Upper lobe of right lung (tissue), 1 donor: ENCODE measurements at places on chromosomes 2 and 18. TPM values are rescaled to one million over a fixed set of nuclear protein-coding genes. Genes with fewer than 3 reads are reported as not detected.

TMEM17 gene
- total RNA-seq = 2.0 TPM

KCNJ13 gene
- not detected for total RNA-seq

- no peak overlapping the region for H3K27ac ChIP-seq
- DNase-seq = no peak
- H3K4me3 ChIP-seq = no peak overlapping the region
These were observed 39.4 kb downstream of the TMEM18 start for GRCh38 chr2:637804-638203.

THSD7B gene
- total RNA-seq = 0.14 TPM

DNA sequence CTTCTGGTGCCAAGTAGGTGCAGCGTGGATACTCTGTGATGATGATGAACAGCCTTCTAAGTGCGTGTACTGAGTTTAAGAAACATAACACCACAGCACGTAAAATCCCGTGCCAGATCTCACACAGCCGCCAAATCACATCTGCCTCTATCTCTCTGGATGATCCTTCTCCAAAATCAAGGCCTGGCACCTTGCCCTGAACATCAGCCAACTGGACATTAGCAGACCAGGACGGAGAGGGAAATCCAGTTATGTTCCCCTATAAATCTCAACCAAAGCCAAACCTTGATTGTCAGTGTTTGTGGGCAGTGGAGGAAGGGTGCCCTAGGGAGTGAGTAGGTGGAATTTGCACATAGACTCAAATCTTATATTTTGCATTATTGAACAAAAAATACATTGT lies 164.3 kb downstream of the MIB1 start:
- no peaks in the 10 kb centered on the region for H3K36me3 ChIP-seq
- no peak overlapping the region for H3K27ac ChIP-seq
- H3K4me3 ChIP-seq = no peak overlapping the region
- DNase-seq = no peak

GRCh38 chr18:65990174-65990690 lies 239.4 kb downstream of the CDH7 start:
- DNase-seq = no peak
- no peak overlapping the region for H3K27ac ChIP-seq
- no peaks in the 10 kb centered on the region for H3K36me3 ChIP-seq
- H3K4me1 ChIP-seq = no peaks in the 10 kb centered on the region
- H3K4me3 ChIP-seq = no peak overlapping the region

GRCh38 chr2:176268976-176269318 lies 295 bp upstream of the MTX2 start:
- peak overlapping the region; percentile 71 for H3K4me3 ChIP-seq
- H3K27me3 ChIP-seq = no peaks in the 10 kb centered on the region
- H3K36me3 ChIP-seq = no peaks in the 10 kb centered on the region
- H3K4me1 ChIP-seq = peaks cover 11% of the 10 kb centered on the region
- no peak for DNase-seq

DNA sequence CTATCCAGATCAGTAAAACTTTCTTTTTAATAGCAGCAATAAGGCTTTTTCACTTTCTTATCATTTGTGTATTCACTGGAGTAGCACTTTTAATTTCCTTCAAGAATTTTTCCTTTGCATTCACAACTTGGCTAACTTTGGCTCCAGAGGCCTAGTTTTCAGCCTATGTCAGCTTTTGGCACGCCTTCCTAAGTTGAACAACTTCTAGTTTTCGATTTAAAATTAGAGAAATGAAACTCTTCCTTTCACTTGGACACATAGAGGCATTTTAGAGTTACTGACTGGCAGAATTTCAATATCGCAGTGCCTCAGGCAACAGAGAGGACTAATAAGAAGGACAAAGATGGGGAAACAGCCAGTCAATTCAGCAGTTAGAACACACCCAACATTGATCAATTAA lies 577.4 kb downstream of the DSC3 start:
- DNase-seq = no peak
- H3K27ac ChIP-seq = no peak overlapping the region
- no peaks in the 10 kb centered on the region for H3K27me3 ChIP-seq
- no peaks in the 10 kb centered on the region for H3K4me1 ChIP-seq
- H3K4me3 ChIP-seq = no peak overlapping the region
